ENCODE measurements at places on chromosomes 4 and X.
A peak's percentile ranks its signal among the peaks of the same experiment; 100 is the strongest.

DNA sequence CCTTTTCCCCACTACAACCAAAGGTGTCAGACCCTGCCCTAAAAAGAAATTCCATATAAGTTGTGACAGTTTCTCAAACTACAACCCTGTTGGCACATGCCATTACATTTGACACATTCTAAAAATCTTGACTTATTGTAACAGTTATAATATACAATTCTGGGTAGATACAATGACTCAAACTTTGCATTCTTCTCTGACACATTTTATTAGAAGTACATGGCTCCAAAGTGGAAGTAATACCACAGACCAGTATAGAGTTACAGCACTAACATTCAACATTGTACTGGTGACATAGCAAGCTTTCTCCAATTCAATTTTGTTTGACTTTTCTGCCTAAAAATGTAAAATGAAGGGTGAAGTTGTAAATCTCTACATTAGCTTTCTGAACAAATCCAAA lies 196.6 kb upstream of the ETNPPL start:
- no peak for DNase-seq

DNA sequence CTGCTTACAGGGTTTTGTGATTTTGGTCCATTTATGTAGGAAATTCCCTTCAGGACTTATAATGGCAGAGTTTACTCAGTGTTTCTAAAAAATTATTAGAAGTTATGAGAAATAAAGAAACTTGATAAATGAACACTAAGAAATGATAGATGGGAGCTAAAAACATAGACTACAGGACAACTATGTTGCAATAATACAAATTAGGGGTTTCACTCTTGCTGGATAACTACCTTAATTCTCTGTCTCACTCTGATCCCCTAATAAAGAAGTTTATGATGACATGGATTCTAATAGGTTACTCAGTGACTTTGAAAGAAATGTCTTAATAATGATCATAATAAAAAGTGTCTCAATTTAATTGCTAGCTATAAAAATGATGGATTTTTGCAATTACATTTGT lies 23.3 kb upstream of the BBS12 start:
- no peak for DNase-seq

DNA sequence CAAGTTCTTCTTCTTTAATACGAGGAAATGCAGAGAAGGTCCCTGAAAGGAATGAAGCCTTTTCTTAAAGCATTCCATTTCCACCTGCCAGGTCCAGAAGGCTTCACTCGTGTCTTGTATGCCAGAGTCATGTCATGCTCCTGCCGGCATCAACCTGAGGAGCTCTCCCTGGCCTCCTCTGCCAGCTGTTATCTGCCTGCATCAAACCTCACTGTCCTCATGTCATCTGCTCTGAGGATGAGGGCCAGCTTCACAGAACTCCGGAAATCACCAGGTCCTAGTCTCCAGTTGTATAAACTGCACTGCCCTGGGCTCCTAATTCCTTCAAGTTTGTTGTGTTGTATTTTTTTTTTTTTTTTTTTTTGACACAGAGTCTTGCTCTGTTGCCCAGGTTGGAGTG lies 20.0 kb upstream of the S100G start:
- no peak for DNase-seq

DNA sequence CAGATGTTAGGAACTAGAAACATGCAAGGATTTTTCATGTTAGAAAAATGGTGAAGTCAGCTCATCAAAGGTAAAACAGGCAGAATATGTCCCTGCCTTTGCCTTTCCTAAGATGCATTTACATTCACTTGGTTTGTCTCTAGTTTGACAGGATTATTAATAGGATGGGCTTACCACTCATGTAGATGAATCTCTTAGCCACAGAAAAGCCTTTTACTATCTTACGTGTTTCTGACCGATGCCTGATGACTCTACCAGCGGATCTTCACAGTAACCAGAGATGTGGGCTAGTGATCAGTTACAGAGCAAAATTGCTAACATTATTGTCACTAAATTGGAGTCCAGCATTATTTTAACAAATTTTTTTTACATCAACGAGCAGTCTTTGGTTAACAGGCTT lies 187.6 kb downstream of the MAML3 start:
- DNase-seq = no peak

DNA sequence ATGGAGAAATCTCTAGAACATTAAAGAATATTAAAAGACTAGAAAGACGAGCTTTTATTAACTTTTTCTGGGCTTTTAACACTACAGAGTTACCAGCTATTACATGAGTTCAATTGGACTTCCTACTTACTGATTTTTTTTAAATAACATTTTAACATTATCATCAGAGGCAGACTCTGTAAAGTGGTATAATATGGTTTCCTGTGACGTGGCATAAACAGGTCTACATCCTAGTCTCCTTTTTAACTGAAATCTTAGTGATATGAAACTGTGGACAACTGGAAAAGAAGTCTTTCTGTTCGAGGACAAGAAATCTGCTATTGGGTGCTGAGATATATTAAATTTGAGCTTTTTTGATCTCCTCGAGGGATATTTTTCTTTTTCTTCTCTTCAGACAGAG lies 48.7 kb upstream of the ABCG2 start:
- DNase-seq = no peak

DNA sequence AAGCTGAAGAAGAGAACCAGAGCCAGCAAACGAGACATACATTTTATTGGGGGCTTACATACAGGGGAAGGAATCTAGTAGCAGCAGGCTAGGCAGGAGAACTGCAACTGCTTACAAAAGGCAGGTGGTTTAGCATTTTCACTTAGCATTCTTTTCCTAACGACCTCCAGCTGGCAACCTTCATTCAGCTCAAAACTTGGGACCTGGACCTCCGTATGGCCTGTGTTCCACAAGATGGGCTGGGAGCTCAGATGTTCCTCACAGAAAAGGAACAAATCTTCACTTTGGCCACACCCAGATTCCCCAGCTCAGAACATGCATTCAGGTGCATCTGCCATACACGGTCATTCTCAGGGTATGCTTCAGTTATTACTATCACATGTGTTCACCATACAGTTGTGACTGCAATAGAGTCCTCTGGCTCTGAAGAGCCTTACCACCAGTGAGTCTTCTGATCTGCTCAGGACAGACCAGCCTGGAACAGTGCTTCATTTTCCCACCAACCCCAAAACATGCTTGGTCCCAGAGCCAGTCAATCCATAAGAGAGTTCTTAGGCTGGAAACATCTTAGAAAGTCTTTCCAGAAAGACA lies 29.6 kb upstream of the AP1AR start:
- DNase-seq = no peak

DNA sequence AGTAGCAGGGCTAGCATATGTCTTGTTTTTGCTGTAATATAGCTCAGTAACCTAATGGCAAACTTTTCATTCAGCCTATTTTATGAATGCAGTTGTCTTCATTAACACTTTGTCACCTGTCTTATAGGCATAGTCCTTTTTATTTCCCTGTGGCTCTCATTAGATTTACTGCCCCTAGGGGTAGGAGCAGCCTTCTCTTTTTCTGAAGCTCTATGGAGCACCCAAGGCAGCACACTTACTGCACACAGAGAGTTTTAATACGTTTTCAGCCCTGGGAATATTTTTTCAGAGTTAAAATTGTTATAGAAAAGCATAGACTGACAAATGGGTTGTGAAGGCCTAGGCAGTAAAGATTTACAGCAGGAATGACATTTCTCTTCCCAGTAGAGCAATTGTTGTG lies 406.8 kb downstream of the TMA16 start:
- DNase-seq = no peak

DNA sequence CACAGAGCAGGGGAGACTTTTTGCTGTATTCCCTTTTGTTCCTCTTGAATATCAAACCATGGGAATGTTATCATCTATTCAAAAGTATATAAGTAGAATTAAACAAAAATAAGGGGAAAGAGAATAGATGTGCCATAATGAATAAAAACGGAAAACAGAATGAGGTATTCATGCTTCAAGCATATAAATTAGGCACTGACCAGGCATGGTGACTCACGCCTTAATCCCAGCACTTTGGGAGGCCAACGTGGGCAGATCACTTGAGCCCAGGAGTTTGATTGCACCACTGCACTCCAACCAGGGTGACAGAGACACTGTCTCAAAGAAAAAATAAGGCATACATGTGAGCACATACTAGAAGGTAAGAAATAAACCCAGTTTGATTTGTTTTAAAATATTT lies 16.3 kb upstream of the NEUROG2 start:
- peak; percentile 68 for DNase-seq

- peak; percentile 60 for DNase-seq
These were observed 34.1 kb downstream of the ANXA3 start for GRCh38 chr4:78585633-78586032.

- no peak for DNase-seq
These were observed 86.2 kb upstream of the KIT start for GRCh38 chr4:54571293-54572151.

- no peak for DNase-seq
These were observed 1391.1 kb downstream of the FSTL5 start for GRCh38 chr4:160772668-160773067.

DNA sequence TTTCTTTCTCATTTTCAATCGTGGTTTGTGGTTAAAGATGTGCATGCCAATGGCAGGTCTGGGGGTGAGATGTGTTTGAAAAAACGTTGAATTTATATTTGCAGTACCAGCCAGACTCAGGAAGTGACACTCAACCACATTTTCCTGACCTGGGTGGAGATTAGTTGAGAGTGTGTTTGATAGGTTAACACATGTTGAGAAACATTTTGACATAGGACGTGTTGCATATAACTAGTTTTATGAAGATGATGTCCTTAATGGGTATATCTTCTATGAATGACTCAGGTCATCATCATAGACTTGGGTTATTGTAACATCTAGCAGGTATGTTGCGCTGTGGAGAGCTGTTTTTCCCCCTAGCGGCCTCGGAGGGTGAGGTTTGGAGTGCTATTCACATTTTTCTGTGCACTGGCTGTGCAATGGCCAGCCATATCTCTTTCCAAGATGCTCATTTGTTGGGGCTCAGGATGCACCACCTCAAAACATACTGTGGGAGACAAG lies 21.7 kb upstream of the CD38 start:
- peak; percentile 10 for DNase-seq

GRCh38 chrX:20974326-20974725 lies 399.9 kb upstream of the CNKSR2 start:
- DNase-seq = no peak

DNA sequence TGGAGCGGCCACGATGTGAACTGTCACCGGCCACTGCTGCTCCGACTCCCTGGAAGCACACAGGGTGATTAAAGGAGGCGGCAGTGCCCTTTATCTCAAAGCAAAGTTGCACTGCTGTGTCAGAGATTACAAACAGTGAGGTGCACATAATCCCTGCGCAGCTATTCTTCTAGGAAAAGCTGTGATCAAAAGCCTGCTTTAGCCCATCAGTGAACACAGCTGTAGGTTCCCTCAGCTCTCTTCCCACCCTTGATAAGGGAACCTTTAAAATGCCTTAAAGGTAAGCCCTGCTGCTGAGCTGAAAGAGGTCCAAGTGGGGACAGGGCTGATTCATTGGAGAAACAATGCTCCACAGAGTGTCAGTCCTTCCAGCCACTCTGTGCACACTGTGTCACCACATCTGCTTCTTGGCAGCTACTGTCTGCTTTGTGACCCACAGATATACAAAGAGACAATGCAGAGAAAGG lies 127.6 kb downstream of the EIF4E start:
- DNase-seq = no peak

GRCh38 chr4:123606336-123606735 lies 209.7 kb downstream of the SPRY1 start:
- DNase-seq = no peak

DNA sequence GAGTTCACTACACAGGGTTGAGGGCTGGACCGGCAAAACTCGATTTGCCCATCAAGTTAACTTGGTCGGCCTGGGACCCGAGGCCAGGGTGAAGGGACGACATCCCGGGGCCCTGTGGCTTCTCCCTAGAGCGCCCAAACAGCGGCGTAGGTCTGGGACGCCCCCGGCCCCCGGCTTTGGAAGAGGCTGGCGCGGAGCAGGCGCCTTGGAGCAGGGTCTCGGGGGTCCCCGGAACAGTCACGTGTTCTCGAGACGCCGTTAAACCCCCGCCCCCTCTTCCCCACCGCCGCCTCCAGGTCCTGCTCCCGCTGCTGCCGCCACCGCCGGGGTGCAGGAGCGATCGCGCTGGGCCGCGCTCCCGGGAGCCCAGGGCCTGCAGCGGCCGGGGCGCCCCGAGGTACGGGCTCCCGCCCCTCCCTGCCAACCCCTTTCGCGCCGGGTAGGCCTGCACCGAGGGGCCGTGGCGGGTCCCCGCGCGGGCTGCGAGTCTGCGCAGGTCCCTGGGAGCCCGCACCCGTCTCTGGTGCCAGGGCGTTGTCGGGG lies at the start of gene NPY5R:
NPY5R (plus strand) TSS at position 289 of the 543 bp plus-strand sequence. CDS start 6,382 bp downstream, outside the sequence.
- DNase-seq = no peak

DNA sequence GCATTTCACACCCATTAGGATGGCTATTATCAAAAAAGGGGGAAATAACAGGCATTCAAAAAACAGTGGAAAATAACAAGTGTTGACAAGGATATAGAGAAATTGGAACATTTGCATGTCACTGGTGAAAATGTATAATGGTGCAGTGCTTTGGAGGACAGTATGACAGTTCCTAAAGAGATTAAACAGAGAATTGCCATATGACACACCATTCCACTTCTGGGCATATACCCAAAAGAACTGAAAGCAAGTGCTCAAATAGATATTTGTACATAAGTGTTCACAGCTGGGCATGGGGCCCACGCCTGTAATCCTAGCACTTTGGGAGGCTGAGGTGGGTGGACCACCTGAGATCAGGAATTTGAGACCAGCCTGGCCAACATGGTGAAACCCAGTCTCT lies 348.1 kb downstream of the NR3C2 start:
- no peak for DNase-seq

DNA sequence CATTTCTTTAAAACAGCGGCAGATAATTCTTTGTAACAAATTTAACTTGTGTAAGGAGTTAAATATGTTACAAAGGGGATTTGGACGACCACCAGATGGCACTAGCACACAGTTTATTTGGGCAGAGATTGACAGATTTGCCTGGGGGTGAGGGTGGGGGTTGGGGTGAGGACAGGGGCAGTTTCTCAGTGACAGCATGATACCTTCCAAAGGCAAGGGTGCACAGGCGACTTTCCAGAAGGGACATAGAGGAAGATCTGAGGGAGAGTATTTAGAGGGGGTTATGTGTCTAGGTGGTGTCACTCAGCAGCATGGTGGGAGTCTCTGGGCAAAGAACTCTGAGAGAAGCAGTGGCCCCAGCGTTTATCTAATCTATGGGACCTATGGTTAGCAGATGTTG lies 9.6 kb upstream of the TMA16 start:
- DNase-seq = peak; percentile 11

DNA sequence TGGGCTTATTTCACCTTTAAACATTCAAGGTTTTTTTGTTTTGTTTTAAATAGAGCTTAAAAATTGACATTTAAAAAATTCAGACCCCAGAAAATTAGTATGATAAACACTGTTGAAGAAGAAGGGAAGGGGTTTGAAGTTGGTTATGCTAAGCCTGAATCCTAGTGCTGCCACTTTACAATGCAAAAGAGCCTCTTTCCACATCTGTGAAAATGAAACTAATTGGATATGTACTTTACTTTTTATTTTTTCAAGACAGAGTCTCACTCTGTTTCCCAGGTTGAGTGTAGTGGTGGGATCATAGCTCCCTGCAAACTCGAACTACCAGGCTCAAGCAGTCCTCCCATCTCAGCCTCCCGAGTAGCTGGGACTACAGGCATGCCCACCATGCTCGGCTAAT lies 41.8 kb downstream of the FIP1L1 start:
- no peak for DNase-seq

All from HFFc6 (cell line).